ENCODE measurements at places on chromosomes 1 and 21. TPM values are rescaled to one million over a fixed set of nuclear protein-coding genes. Genes with fewer than 3 reads are reported as not detected.
A peak's percentile ranks its signal among the peaks of the same experiment; 100 is the strongest.

DNA sequence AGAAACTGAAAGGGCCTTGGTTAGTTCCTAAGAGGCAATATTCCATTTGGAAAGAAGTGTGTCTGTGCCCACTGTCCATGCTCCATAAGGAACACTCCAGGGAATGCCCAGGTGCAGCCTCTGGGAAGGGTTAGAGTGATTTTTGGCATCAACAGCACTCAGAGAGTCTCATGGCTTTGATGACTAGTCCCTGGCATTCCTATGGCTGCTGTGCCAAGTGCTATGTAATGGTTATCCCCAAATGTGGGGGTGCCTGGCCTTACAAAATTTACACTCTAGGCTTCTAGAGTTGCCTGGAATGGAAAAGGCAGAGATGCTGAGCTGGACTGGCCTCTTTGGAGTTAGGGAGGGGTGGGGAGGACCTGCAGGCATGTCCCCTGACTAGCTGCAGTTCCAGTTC is 75.0 kb upstream of the BCAR3 start:
- no peaks in the 10 kb centered on the region for H3K36me3 ChIP-seq
- no peaks in the 10 kb centered on the region for H3K4me1 ChIP-seq
- H3K27ac ChIP-seq, result no peak overlapping the region
- no peak overlapping the region for H3K4me3 ChIP-seq
- H3K27me3 ChIP-seq, result no peaks in the 10 kb centered on the region

GRCh38 chr1:242100921-242101320 is 102.0 kb upstream of the MAP1LC3C start:
- H3K36me3 ChIP-seq, result peaks cover 2% of the 10 kb centered on the region
- H3K27ac ChIP-seq, result no peak overlapping the region
- no peaks in the 10 kb centered on the region for H3K27me3 ChIP-seq
- no peak overlapping the region for H3K4me3 ChIP-seq

DNA sequence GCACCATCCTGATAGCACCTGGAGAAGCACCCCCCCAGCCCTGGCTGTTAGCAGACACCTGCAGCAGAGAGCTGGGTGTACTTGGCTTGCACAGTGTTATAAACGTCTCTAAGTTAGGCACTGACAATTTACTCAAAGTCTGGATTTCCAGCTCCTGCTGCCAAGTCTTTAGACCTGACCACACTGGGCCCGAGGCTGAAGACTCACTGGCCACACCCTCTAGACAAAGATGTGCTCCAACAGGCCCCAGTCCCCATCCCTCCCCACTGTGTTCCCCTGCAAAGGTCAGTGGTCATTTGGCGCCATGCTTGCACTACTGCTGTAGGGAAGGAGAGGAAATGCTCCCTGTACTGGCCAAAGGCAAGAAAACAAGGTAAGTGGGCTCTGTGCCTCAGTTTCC is 31.1 kb downstream of the PADI6 start:
- H3K4me1 ChIP-seq, result no peaks in the 10 kb centered on the region
- no peak for DNase-seq
- H3K4me3 ChIP-seq, result no peak overlapping the region
- no peaks in the 10 kb centered on the region for H3K36me3 ChIP-seq

- H3K27ac ChIP-seq, result no peak overlapping the region
- no peak for DNase-seq
- no peaks in the 10 kb centered on the region for H3K27me3 ChIP-seq
- no peak overlapping the region for H3K4me3 ChIP-seq
- no peaks in the 10 kb centered on the region for H3K4me1 ChIP-seq
- no peaks in the 10 kb centered on the region for H3K36me3 ChIP-seq
Observed at GRCh38 chr21:43295066-43295958, 126.5 kb downstream of the CRYAA start.

GRCh38 chr1:171901245-171901644 is 59.9 kb downstream of the DNM3 start:
- H3K27me3 ChIP-seq, result no peaks in the 10 kb centered on the region
- no peak overlapping the region for H3K4me3 ChIP-seq
- H3K27ac ChIP-seq, result no peak overlapping the region
- DNase-seq, result no peak
- H3K36me3 ChIP-seq, result no peaks in the 10 kb centered on the region

DNA sequence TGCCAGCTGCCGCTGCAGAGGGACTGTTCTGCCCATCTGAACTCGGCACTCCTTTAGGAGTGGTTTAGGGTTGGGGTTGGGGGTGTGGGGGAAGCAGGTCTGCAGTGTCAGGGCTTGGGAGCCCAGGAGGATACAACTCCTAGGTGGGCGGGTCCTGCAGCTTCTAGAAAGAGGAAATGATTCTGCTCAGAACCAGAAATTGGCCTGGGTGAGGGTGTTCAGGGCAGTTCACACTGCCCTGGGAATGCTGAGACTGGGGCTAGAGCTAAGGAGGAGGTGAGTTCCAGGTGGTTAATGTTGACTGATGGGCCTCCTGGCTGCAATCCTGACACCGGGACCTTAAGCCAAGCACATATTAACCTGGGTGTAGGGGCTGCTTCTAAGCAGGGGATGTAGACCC is 4.8 kb upstream of the SLC26A9 start:
- peak; percentile 46 for DNase-seq
- no peaks in the 10 kb centered on the region for H3K27me3 ChIP-seq
- no peaks in the 10 kb centered on the region for H3K36me3 ChIP-seq
- no peaks in the 10 kb centered on the region for H3K4me1 ChIP-seq

DNA sequence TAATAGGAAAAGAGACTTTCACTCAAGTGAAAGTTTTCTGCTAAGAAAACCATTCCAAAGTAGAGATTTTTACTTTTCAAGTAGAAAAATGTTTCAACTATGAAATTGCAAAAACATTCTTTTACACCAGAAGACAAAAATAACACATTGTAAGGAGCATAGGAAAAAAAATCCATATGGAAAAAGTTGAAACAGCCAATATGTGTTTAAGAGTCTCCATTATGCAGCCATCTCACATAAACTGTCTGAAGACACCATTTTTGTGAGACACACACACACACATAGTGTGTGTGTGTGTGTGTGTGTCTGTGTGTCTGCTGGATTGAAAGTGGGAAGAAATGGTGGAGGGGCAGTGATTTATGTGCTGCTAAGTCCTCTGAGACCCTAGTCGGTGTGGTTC is 162.1 kb downstream of the HHAT start:
- H3K36me3 ChIP-seq, result no peaks in the 10 kb centered on the region
- no peak overlapping the region for H3K4me3 ChIP-seq
- H3K4me1 ChIP-seq, result no peaks in the 10 kb centered on the region
- H3K27ac ChIP-seq, result no peak overlapping the region
- H3K27me3 ChIP-seq, result no peaks in the 10 kb centered on the region

GRCh38 chr1:75165264-75165663 is 31.1 kb downstream of the LHX8 start:
- H3K36me3 ChIP-seq, result no peaks in the 10 kb centered on the region
- no peaks in the 10 kb centered on the region for H3K27me3 ChIP-seq
- H3K4me1 ChIP-seq, result no peaks in the 10 kb centered on the region
- no peak for DNase-seq
- no peak overlapping the region for H3K27ac ChIP-seq

DNA sequence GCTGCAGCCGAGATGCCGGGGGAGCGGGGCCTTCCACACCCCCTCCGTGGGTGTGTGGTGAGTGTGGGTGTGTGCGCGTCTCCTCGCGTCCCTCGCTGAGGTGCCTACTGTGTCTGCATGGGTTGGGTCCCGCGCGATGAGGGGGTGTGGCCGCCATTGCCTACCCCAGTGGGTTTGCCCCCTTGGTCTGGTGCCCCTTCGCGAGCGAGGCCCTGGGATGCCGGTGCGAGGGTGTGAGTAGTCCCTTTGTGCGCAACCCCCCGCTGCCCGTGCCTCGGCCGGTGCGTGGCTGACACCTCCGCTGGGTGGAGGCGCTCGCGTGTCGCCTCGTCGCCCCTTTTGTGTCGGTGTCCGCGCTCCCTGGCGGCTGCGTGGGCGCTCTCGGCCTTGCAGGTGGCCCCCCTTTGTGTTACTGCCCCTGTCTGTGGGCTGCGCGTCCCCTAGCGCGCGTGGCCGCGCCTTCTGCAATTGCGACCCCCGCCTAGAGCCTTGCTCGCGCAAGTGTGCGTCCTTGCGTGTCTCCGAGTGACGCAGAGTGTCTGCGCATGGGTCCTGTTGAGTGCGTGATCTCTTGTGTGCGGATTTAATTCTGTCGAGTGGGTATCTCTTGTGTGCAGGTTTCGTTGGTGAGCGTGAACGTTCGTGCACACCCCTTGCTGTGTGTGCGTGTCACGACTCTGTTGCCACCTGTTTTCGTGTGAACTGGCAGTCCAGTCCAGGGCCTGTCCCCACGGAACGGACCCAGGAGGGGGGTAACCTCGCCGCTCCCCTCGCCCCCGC is 553 bp downstream of the TTC3 start:
- no peaks in the 10 kb centered on the region for H3K4me1 ChIP-seq
- peak overlapping the region; percentile 82 for H3K27ac ChIP-seq
- peak overlapping the region; percentile 55 for H3K4me3 ChIP-seq
- no peaks in the 10 kb centered on the region for H3K27me3 ChIP-seq

GRCh38 chr1:185824106-185824505 is 89.9 kb downstream of the HMCN1 start:
- no peak overlapping the region for H3K4me3 ChIP-seq
- H3K27ac ChIP-seq, result no peak overlapping the region
- H3K27me3 ChIP-seq, result no peaks in the 10 kb centered on the region
- H3K36me3 ChIP-seq, result no peaks in the 10 kb centered on the region
- H3K4me1 ChIP-seq, result peaks cover 2% of the 10 kb centered on the region

Gene HP1BP3
- 204 TPM for total RNA-seq

Gene DDX59
- 28.7 TPM for total RNA-seq
